ENCODE measurements at places on chromosomes 3 and 15.

- DNase-seq: no peak
These were observed 214.8 kb downstream of the TBC1D2B start for GRCh38 chr15:77862651-77863104.

GRCh38 chr15:27679731-27680471 lies 419.2 kb downstream of the OCA2 start:
- DNase-seq: no peak

- DNase-seq: no peak
These were observed 116.7 kb upstream of the LMOD3 start for GRCh38 chr3:69239063-69239462.

DNA sequence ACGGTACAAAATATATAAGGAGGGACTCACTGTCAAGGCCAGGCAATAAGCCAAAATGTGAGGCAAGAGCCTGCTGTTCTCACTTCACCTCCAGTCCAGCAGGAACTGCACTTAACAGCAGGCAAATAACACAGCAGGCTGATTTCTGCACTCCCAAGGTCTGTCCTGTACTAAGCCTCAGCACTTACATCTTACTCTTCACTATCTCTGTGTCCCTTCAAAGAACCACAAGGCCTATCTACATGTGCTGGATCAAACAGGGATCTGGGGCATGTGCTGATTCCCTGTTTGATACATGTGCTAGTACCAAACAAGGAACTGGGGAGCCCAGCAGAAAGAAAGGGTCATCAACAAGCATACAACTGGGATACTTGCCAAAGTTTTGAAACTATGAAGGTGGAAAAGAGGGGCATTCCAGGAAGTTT lies 22.2 kb downstream of the UACA start:
- no peak for DNase-seq

- no peak for DNase-seq
These were observed at the start of gene LINGO1 for GRCh38 chr15:77632534-77633133. LINGO1 (minus strand) TSS chr15:77632912; CDS start chr15:77632315, 597 bp downstream.

- peak; percentile 23 for DNase-seq
These were observed 986 bp downstream of the KPNA4 start for GRCh38 chr3:160564258-160564911.

- no peak for DNase-seq
These were observed 819 bp downstream of the KLHL40 start for GRCh38 chr3:42685891-42686820.

DNA sequence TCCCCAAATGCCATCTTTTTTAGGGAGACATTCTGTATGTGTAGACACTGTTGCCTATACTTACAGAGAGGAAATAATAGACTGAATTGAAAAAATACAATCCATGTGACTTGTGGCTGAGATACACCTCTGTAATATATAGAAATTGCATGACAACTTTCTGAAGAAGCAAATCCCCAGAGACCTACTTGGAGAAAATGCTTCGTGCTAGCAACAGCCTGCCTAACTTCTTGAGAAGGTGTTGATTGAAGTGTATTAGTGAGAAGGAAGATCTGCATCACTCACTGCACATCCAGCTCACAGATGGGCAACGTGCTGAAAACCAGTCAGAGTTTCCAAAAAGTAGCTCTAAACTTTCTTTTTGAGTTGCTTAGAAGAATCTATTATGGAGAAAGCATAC lies 404.1 kb downstream of the EPHB1 start:
- DNase-seq: no peak

DNA sequence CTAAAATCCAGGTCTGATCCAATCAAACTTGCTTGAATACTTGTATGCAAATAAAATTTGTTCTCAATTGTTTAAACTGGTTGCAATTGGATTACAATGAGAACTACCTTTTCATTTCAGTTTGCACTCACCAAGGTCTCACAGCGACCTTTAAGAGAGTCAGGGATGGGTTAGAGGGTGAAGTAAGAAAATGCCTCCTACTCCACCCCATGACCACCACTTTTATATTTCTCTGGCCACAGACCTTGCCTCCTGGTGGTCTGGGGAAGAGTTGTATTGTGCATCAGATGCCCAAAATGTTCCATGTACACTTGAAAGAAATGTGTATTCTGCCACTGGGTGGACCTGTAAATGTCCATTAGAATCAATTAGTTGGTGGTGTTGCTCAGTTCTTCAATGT lies 16.4 kb upstream of the THSD4 start:
- no peak for DNase-seq

GRCh38 chr3:126392246-126392645 lies 2.5 kb upstream of the CFAP100 start:
- no peak for DNase-seq

DNA sequence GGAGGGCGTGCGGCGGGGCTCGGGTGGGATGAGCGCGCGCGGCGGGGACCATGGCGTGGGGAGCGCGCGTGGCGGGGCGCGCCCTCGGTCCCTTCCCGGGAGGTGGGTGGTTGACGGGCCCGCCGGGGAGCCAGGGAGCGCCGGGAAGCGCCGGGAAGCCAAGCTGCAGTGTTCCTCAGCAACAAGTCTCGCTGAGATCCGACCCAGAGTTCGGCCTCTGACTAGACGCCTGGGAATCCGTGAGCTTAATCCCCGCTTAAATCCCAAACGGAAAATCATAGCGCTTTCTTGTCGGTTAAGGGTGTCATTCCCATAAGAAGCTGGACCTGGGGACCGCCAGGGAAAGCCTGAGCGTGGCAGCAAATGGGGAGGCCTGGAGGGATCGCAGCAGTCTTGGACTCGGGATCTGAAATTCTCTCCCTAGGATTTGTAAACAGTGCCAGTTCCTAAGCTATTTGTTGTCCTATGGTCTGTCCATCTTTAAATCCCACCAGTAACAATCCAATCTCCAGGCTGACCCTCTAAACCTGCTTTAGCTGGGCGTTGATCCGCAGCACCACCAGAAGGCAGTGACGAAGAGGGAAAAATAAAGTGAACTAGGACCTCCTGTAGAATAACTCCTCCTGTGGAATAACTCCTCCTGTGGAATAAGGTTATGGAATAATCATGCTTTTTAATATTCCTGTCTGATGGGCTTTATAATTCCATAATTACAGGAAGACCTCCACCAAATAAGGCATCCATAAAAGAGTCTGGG lies 570 bp upstream of the NEDD4 start:
- peak; percentile 60 for DNase-seq

GRCh38 chr3:142925140-142925539 lies 36.3 kb upstream of the PCOLCE2 start:
- no peak for DNase-seq

GRCh38 chr15:82044373-82045178 lies 1.2 kb downstream of the MEX3B start:
- DNase-seq: peak; percentile 86

- no peak for DNase-seq
These were observed 122.2 kb downstream of the EEFSEC start for GRCh38 chr3:128275316-128276145.

DNA sequence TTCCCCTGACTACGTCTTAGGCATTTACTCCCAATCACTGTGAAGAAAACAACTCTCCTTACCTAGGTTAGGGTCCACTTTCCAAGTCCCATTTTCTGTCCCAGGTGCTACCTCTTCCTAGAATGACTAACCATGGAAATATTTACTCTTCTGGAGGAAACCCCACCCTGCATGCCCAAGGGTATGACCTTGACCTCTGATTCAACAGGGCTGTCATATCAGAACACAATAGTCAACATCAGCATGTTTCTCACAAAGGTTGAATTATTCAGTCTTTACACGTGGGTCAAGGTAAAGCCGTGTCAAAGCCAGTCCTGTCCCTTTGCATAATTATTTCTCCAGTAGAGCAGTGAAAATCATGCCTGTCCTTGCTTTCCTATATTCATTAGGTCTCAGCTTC lies 4.3 kb upstream of the FRMD5 start:
- no peak for DNase-seq

DNA sequence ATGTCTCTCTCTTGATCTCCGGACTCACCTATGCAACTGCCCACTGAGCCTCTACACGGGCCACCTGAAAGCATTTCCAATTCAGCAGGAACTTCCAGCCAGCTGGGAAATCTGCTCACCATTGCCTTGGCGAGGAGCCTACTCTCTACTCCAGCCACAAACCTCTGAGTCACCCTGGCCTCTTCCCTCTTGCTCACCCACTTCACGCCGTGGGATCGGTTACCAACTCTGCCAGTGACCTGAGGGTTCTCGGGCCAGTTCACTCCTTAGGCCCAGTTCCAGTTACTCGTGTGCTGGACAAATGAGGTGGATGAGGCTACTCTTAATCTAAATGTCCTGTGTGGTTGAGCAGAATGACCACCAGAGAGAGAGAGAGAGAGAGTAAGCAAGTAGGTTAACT lies 70.1 kb downstream of the CEMIP start:
- no peak for DNase-seq

- DNase-seq: no peak
These were observed 373.7 kb upstream of the NECTIN3 start for GRCh38 chr3:110697961-110698360.

GRCh38 chr3:150144191-150144708 lies 173.6 kb upstream of the PFN2 start:
- DNase-seq: no peak

- no peak for DNase-seq
These were observed 1.6 kb upstream of the NOX5 start for GRCh38 chr15:69012761-69013364.

GRCh38 chr15:99016680-99017321 lies 9.2 kb upstream of the PGPEP1L start:
- peak; percentile 27 for DNase-seq

- DNase-seq: no peak
These were observed 6.0 kb downstream of the PLCL2 start for GRCh38 chr3:16890597-16891333.

DNA sequence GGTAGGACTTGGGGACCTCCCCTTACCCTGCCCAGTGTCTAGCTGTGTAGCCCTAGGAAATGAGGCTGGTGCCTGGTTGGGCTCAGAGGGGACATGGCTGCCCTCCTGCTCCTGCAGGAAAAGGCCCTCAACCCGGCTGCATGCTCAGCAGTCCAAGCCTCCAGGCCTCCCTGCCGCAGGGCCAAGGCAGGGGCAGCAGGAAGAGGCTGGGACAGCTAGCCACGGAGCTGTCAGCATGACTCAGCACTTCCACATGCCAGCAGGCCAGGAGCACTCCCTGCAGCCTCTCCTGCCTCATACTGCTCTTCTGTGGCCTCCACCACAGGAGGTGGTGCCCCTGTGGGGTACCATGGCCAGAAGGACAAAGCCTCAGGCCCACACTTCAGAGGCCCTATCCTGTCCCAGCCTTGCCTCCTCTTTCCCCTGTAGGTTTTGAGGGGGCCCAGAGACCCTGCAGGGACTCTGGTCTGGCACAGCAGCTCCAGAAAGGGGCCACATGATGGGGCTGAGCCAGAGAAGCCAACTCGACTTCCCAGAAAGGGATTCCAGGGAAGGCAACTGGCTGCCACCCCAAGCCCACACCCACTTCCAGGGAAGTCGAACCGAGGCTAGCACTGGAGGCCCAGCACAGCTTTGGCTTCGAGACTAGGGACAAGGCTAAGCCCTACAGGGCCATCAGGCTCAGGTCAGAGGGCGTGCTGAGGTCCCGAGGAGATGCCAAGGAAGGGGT lies 19.5 kb downstream of the TKT start:
- DNase-seq: no peak

GRCh38 chr3:61520966-61521628 lies 40.3 kb upstream of the PTPRG start:
- DNase-seq: no peak

DNA sequence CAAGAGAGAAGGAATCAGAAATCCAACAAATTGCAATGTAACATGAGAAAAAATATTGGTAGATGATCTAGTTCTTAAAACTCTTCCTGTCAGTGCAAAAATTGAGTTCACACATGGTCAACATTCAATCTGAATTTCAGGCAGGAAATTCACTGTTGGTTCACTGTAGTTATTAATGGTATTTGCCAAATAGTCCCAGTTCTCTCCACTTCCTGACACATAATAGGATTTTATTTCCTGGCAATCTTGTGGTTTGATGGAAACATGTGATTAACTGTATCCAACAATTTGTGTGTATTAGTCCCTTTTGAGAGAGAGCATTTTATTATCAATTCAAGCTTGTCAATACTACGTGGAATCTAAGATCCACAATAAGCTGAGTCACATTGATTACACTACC lies 1103.1 kb downstream of the ROBO2 start:
- no peak for DNase-seq

DNA sequence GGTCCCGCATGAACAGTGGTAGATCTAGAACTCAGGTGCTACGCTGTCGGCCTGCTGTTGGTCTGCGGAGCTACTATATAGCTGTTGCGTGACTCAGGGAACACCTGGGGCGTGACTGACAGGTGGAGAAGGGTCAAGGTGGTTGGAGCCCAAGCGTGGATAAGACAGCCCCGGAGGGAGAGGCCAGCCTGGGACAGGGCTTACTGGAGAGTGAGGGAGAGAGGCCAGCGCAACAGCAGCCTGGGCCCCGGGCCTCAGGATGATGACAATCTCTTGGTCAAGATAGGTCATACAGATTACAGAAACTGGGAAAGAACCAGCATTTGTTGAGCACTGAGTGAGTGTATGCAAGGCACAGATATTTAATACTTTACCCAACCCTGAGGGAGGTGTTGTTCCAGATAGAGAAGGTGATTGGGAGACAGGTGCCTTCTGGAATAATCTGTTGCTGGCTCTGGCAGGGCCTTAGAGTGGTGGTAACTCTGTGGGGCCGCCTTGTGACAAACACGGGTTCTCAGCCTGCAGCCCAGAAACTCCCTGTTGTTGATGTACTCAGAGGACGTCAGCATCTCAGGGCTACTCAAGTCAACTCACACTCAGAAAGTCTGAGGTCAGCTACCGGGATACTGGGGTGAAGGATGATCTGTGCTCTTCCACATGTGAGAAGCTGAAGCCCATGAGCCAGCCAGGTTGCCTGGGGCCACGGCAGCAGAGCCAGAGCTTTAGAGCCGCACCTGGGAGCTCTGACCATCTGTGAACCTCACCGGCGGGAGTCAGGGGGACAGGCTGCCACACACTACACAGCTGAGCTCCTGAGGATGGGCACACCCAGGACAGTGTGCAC lies 265.4 kb upstream of the HES1 start:
- no peak for DNase-seq
